ENCODE measurements at places on chromosomes 16 and 17.

DNA sequence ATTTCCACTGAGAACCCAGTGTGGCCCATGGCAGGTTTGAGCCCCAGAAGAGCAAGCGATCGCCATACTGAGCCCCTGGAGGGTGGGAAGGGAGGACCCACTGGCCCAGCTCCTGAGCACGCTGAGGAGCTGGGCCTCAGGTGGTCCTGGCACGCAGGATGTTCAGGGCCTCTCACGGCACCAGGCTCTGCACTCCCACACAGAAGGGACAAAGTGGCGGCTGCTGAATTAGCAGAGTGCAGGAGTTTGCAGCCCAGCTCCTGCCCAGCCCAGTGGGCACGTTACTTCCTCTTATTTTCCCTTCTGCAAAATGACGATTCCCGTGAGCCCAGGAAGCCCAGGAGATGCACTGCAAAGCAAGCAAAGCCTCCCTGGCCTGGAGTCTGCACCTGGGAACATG lies 42.3 kb upstream of the MTSS2 start:
- DNase-seq: no peak

GRCh38 chr16:83994087-83994486 lies 26.0 kb downstream of the NECAB2 start:
- peak; percentile 70 for DNase-seq

GRCh38 chr17:19306160-19307111 lies 56.1 kb downstream of the B9D1 start:
- no peak for DNase-seq

DNA sequence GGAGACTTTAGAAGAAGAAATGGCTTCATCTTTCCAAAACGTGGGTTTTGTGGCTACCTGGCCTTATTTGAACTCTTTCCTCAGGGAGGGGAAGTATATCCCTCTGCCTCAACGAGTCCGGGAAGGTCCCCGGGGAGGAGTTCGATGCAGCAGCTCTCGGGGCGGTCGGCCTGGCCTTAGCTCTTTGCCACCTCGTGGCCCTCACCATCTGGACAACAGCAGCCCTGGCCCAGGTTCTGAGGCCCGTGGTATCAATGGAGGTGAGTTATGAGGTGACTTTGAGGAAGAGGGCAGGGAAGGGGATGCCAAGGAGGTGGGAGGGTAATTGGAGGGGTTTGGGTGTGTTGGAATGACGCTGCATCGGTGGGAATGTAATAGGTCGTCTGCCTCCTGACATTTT lies 7.7 kb downstream of the ATXN2L start:
- no peak for DNase-seq

DNA sequence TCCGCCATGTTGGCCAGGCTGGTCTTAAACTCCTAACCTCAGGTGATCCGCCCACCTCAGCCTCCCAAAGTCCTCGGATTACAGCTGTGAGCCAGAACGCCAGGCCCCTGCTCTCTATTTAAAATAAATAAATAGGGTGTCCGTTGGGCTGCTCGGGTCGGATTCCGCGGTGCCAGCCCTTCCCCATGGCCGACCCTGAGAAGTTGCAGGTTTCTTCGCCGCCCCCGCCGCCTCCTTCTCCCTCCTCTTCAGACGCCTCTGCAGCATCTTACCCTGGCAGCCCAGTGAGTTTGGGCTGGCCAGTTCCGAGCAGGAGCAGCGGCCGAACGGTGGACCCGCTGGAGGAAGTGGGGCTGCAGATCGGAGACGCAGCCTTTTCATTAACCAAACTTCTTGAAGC lies 1.7 kb upstream of the LUC7L start:
- no peak for DNase-seq

GRCh38 chr16:27550582-27550920 lies 607 bp downstream of the KATNIP start:
- no peak for DNase-seq

DNA sequence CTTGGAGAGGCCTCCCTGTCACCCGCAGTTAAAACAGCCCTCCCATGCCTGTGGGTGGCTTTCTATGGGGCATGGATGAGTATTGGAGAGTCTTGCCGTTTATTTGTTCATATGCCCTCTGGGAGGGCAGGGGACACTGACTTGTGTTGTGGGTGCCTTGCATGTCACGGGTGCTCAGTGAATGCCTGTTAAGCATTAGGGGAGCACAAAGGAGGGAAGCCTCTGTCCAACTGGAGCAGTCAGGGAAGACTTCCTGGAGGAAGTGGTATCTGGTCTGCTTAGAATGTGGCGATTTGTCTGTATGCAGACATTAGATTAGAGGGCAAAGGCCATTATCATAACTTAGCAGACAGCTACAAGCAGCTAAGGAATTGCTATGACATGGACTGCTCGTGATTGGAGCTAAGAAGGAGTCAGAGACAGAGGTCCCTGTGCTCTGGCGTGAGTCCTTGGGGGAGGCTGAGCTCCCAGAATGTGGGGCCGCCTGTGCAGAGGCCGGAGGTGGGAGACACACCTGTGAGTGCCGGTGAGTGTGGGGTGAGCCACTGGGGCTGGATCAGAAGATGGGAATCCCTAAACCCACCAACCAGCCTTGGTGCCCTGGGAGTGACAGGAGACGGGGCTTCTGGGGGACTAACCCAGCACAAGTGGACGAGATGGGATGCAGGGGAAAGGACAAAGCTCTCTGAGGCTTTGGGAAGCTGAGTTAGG lies 286.1 kb downstream of the SEC14L1 start:
- no peak for DNase-seq

GRCh38 chr17:39547713-39548478 lies 59.8 kb downstream of the NEUROD2 start:
- peak; percentile 15 for DNase-seq

DNA sequence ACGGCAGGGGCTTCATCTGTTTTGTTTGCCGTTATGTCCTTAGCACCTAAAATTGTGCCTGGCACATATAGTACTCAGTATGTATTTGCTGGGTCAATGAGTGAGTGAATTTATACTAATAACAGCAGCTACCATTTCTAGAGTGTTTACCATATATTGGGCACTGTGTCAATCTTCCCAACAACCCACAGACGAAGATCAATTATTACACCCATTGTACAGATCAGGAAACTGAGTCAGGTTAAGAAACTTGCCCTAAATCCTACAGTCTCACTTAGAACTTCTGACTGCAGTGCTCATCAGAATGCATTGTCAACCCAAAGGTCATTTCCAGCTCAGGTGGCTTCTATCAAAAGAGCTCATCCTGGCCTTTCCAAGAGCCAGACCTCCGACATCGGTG lies 44.5 kb upstream of the MEOX1 start:
- DNase-seq: no peak

GRCh38 chr17:41534899-41535546 lies 6.9 kb upstream of the KRT19 start:
- no peak for DNase-seq

DNA sequence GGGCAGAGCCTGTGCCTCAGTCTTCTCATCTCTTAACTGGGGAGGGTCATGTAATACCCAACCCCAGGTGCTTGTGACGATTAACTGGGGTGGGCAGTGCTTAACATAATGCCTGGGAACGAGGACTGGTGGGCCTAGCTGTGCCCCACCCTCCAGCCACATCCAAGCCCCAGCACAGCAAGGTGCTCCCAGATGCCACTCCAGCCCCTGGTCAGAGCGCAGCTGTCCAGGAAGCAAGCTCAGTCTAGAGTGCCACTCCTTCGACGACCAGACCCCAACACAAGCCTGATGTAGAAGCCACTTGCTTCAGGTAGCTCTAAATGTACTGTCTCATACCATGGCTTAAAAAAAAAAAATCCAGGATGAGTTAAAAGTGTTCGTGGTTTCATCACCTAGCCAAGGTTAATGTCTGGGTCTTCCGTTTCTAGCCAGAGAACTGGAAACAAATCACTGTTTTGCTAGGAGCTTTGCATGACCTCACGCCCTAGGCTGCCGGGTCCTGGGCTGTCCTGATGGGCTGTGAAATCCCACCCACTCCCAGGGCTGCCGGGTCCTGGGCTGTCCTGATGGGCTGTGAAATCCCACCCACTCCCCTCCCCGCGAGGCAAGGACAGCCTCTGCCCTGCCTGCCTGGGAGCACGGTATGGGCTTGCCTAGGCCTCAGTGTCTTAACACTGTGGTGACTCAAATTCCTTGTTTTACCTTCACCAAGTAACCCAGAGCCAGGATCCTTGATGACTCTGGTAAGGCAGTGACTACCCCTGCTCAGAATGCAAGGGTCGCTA lies 7.7 kb downstream of the MIEF2 start:
- DNase-seq: no peak

DNA sequence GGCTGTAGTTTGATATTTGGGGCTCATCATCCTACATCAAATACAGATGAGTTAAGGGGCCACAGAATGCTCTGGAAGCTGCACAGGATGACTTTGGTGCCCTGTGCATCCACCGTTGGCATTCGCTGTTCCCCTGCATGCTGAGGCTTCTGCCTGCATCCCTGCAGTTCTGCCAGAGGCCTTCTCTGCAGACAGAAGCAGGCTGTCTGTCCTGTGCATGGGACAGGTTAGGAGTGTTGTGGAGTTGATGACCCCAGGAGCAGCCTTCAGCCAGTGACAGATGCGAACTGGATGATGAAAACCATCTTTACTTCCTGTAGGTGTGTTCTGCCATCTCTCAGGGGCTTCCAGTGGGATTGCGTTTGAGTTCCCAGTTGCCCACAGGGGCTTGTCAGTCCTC lies 13.6 kb upstream of the TNS4 start:
- DNase-seq: no peak

DNA sequence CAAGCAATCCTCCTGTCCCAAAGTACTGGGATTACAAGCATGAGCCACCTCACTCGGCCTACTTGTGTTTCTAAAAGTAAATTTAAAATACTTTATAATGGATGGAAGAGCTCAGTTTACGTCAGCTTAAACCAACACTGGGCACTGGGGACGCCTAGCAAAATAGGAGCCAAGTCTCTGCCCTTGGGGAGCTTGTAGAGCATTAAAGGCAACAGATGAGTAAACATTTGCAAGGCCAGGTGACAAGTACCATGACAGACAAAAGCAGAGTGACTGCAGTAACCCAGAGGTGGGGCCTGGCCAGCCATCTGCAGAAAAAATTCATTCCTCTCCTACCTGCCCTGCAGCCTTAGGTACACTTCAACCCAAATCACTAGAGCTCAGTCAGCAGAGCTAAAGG lies 12.1 kb upstream of the NLK start:
- no peak for DNase-seq

Measured in keratinocyte (primary cell).